ENCODE measurements at places on chromosomes 2 and 18. TPM values are rescaled to one million over a fixed set of nuclear protein-coding genes. Genes with fewer than 3 reads are reported as not detected.

DNAJC10 gene
- 41.4 TPM for total RNA-seq

TPRKB gene
- total RNA-seq, result 50.0 TPM

KIAA2012 gene
- not detected for total RNA-seq

DNAJC27 gene
- 6.5 TPM for total RNA-seq

GAL3ST2 gene
- total RNA-seq, result 0.34 TPM

ZNF892 gene
- 3.8 TPM for total RNA-seq

CYP26B1 gene
- not detected for total RNA-seq
